ENCODE measurements at places on chromosomes 12 and 14.
A peak's percentile ranks its signal among the peaks of the same experiment; 100 is the strongest.

DNA sequence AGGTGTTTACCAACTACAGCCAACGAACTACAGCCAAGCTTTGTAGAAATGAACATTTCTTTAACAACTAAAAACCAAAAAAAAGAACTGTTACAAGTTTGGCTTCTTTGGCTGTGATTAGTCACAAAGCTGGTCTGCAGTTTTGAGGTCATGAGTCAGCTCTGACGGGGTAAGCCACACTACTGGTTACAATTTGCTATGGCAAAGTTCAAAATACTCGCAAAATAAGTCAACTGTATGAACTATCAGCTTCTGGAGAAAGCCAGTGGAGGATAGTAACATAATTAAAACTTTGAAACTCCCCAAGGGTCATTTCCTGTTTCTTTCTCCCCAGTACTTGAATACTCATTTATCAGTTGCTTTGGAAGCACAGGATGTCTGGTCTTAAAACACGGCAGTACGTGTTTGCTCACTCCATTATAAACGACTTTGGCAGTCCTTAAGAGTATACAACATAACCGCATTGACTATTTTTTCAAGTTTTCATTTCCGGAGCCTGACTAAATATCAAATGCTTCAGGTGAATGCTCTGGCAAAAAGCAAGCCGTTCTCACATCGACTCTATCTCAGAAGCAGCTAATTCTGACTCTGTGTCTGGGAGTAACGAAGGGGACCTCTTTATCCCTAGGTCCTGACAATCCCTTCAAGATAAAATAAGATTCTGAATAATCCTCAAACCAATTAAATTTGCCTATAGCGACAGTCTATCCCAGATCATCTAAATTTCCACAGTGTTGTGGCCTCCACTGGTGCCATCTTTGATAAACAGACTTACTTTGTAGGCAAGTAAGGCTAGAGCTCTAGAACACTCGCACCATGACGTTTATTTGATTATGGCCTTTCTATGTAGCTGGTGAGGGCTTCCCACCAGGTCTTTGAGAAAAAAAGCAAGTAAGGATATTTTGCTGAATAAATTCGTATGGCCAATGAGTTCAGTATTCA lies 10.6 kb downstream of the PHLDA1 start:
- peak; percentile 97 for DNase-seq

DNA sequence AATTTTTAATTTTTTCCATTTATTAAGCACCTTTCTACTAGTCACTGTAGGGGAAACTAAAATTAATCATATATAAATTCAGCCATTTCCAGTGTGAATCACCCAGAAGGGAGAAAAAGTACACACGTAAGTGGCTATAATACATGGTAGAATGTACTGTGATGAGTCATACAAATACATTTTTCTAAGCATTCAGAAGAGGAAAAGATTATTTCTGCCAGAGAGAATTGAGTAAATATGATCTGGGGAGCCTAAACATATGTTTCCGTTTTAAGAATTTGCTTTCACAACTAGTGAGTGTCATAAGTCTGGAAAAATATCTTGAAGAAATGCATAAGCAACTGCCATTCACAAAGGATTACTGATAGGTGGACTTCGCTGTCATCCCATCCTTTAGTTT lies 102.8 kb downstream of the TGFB3 start:
- DNase-seq, result peak; percentile 85

- DNase-seq, result no peak
These were observed 141.1 kb downstream of the SLC15A5 start for GRCh38 chr12:16136219-16136988.

DNA sequence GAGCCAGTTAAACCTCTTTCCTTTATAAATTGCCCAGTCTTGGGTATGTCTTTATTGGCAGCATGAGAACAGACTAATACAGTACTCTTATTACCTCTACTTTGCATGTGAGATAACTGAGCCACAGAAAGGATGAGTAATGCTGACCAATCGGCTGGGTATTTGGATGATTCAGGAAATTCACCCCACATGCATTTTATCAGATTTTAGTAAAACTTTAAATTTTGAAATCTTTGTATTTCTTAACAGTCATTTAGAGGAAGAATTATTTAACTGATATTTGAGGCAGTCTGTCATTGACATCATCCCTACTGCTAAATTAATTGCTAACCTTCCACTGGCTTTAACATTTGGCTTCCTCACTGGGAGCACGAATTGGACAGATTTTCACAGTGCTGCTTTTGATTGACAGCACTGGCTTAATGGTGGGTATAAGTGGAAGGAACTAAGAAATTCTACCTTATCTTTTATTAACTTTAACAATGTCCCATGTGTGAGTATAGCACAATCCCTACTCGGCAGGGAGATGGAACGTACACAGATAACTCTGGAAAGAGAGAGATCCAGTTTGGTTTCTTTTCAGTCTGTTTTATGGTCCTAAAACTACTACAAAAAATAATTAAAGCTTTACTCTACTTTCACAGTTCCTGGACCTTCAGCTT lies 261.0 kb downstream of the DACT1 start:
- DNase-seq, result peak; percentile 96

GRCh38 chr12:38350342-38351174 lies 34.0 kb downstream of the ALG10B start:
- DNase-seq, result no peak

- DNase-seq, result no peak
These were observed 71.8 kb downstream of the MYRFL start for GRCh38 chr12:69896653-69897381.

GRCh38 chr14:70022771-70023445 lies 143.7 kb downstream of the SMOC1 start:
- DNase-seq, result no peak

GRCh38 chr12:127257366-127257935 lies 1009.5 kb upstream of the TMEM132C start:
- DNase-seq, result peak; percentile 50

- DNase-seq, result peak; percentile 57
These were observed 717 bp downstream of the ORAI1 start for GRCh38 chr12:121626853-121627640.

DNA sequence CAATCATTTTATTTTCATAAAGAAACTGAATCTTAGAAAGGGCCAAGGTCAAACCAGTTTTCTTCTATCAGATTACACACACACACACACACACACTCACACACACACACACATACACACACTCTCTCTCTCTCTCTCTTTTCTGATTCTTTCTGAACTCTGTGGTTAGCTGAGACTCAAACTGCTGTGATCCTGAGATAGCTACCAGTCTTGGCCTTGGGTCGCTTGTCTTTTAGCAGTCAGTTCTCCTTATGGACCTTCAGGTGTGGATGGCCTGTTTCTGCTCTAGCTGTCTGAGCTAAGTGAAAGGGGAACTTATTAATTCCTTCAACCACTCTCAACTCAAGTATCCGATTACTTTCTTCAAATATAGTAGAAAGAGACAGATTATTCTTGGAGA lies 145.1 kb downstream of the GRIP1 start:
- no peak for DNase-seq

DNA sequence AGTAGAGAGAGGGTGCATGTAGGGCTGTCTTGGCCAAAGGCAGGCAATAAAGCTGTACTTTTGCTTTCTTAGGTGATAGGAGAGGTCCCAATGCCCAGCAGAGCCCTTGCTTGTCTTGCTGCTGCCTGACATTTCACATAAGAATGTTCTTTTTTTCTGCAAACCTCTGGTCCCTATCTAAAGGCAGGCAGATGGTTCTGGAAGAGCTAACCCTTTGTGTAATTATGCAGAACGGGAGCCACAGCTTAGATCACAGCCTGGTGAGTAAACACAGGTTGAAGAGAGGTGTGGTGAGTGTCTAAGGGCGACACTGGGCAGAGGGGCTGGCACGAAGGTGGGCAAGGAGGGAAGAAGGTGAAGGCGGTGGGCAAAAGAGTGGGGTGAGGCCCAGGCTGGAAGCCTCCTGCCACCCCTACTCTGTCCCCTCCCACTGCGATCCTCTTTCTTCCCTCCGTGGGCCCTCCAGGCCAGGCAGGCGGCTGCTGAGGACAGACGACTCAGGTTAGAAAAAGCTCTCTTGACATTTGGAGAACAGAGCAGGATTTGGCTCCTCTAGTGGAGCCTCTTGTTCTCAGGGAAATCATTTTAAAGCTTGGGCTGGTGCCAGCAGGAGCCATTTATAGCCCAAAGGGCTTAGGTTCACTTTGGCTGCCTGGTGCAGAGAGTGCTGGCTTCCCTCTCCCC lies 42.8 kb downstream of the PRMT8 start:
- no peak for DNase-seq

DNA sequence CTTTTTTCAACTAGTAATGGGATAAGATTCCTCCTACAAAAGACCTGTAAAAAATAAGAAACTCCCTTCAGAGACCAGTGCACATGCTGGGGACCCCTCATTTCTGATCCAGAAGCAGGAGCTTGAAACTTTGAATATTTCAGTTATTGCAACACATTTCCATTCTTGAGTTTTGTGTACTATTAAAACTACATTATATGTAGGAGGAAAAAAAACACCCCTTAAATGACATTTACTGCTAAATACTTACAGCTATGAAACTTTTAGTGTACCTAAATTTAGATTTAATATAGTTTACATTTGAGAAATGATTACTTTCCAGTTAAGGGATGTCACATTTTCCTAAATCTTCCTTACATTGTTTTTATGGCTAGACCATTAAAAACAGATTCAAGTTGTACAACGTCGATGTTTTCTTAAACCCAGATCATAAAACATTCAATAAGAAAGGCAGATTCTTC lies 4.1 kb downstream of the LRIG3 start:
- DNase-seq, result no peak

Measured in AG10803 (cell line).